H54 (cell line): ENCODE measurements at places on chromosomes 11 and 22.

DNA sequence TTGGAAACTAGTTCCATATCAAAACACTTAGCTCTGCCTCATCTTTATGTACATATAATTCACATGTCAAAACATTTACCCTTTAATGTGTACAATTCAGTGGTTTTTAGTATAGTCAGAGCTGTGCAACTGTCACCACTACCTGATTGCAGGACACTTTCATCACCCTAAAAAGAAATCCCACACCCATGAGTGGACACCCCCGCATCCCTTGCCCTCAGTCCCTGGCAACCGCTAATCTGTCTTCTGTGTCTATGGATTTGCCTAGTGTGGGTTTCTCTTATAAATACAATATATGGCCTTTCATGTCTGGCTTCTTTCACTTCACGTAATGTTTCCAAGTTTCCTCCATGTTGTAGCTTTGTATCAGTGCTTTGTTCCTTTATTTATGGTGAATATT, 8.6 kb upstream of the EMID1 start:
- DNase-seq: no peak

- DNase-seq: no peak
Measured at GRCh38 chr22:49525360-49525759, 302.3 kb downstream of the BRD1 start.

GRCh38 chr11:74147199-74147929, 23.4 kb downstream of the C2CD3 start:
- no peak for DNase-seq

GRCh38 chr11:89487016-89487415, 4.2 kb downstream of the NOX4 start:
- no peak for DNase-seq

DNA sequence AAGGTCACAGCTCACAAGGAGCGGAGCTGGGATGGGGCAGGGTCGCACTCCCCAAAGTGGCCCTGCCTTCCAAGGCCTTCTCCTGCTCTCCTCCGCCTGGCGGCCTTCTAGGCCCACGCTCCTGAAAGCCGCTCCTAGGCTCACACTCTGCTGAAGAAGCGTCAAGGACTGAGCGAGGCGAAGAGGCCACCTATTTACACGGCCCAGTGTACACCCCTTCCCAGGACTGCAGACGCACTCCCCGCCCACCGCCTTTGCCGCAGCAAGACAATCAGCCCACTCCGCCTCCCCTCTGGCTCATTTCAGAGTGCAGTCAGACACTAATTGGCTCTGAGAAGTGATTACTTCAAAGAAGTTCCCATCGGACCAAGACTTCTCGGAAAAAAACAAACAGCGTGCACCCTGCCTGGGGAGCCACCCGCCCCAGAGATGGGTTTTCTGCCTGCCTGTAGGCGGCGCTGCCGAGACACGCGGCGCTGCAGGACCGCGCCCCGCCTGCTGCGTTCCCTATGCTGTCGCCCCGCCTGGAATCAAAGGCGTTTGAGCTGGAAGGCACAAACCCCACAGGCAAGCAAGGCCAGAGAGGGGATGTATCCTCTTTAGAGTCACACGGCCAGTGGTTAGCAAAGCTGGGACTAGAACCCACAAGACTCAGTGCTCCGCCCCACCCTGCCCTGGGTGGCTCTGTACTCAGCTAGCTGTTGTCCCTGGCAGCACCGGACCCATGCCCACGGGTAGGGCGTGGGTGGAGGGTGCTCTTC, 414.8 kb downstream of the BUD13 start:
- no peak for DNase-seq

- DNase-seq: no peak
Measured at GRCh38 chr22:17085277-17086181, 729 bp downstream of the IL17RA start.

DNA sequence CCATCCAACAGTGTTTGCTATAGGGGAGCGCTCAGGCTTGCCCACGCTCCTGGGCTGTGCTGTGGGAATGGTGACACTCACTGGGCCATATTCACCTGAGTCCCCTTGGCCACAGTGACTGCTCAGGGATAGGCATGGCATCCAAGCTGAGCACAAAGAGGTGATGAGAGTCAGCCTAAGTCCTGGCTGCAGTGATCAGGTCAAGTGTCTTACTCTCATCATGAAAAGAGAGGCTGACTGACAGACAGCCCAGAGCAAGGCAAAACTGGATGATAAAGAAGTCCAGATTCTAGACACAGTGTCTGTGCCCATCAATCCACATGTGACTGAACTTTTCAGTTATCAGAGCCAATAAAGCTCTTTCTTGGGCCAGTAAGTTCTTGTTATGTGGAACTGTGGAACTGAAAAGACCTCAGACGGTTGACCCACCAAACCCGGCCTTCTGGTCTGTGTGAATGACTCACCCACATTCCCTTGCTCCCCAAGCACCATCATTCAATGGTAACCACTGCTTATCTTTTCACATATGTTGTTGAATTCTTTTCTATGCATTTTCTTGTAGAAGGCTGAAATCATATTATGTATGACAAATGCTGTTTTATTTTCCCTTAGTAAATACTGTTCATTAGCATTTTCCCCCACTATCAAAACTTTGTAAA, 43.2 kb upstream of the YPEL1 start:
- peak; percentile 20 for DNase-seq

DNA sequence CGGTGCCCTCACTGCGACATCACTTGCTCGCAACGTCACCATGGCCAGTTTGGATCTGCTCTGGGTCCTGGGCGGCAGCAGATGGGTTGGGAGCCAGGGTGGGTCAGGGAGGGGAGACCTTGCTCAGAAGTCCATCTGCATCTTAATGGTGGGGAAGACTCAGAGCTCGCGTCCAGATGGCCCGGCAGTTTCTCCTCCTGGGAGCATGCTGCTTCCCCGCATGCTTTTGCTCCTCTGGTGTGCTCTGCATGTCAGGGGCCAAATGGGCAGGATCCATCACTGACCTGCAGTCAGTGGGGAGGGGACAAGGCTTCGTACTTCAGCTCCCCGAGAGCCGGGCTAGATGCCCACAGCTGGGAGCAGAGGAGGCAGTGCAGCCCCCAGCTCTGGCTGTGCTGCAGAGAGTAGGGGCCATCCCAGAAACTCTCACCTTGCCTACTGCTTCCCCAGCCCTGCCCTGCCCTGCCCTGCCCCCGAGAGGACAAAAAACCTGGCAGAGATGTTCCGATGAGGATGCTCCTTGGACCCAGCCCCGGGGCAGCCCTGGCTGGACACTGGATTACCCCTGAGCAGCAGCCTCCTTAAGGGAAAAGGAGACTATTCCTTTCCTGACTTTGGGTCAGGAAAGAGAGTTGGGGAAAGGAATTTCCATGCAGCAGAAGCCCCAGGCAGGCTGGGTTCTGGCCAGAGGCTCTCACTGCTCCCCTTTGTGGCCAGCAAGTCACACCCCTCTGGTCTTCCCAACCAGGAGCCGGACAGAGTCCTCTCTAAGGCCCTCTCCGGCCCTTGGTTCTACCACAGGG, 149.9 kb downstream of the PKNOX2 start:
- no peak for DNase-seq

GRCh38 chr11:32429477-32429876, 5.9 kb downstream of the WT1 start:
- no peak for DNase-seq

DNA sequence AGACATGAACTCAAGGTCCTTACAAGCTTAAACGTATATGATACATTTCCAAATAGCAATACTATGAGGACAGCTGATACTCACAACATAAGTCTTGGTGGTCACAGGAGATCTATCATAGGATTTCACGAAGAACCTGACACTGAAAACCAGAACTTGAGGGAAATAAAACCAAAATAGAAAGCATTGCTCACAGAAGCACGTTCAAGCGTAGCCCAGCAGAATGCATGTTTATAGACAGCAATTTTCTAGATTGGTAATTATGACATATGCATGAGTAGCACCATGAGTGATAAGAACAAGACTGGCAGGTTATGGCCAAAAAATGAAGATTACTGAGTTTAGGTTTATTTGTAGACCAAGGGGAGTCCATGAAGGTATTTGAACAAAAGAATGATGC, 243.5 kb downstream of the ETS1 start:
- DNase-seq: no peak

- DNase-seq: no peak
Measured at GRCh38 chr22:45638197-45638596, 33.4 kb upstream of the ATXN10 start.

DNA sequence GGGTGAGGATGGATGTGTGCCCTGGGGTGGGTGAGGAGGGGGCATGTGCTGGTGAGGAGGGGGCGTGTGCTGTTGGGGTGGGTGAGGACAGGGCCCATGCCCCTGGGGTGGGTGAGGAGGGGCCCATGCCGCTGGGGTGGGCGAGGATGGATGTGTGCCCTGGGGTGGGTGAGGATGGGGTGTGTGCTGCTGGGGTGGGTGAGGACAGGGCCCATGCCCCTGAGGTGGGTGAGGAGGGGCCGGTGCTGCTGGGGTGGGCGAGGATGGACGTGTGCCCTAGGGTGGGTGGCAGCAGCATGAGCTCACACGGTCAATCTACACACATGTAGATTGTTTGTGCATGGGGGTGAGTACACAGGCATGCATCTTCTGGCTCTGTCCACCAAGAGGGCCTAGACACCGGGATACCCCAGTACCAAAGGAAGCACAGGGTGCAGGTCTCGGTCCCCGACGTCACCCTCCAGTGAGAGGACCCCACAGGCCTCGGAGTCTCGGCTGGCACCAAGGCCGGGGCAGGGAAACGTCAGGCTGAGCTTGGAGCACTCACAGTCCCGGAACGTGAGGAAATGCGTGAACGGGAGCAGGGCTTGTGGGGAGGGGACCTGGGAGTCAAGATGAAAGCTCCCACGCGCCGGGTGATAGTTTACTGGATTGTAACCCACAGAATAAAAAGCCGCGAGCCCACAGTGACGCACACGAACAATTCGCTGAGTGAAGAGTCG, 37.4 kb upstream of the TOLLIP start:
- no peak for DNase-seq

- no peak for DNase-seq
Measured at GRCh38 chr11:123052901-123053721, 8.8 kb downstream of the HSPA8 start.

- DNase-seq: no peak
Measured at GRCh38 chr11:70247042-70247709, 23.3 kb upstream of the PPFIA1 start.

DNA sequence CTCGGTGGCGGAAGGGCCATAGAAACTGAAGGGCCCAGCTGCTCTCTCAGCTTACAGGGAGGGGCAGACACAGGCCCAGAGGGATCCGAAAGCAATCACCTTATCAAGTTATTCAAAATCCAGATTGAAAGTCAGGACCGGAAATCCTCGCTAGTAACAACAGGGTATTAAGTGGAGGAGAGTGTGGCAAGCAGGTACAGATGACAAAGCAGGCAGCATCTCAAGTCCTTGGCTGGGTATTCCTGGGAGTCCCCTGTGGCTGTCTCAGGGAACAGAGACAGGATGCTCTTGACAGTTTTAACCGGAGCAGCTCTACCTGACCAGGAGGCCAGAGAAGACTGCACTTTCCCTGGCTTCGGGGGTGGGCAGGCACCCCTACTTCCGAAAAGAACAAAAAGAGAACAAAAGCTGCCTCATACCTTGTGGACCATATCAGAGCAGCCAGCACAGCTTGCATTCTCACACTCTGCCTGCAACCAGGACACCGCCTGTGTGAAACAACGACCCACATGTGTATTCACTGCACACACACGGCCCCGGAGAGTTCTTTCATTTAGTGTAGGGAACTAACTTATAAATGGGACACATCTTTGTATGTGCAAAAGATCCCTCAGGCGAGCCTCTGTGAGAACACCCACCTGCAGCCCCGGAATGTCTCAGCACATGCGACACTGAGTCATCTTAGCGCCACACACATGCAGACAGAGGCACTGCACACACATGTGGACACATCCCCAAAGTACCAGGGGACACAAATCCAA, 78.3 kb downstream of the MICAL3 start:
- no peak for DNase-seq

- DNase-seq: no peak
Measured at GRCh38 chr22:47474895-47475294, 712.4 kb downstream of the TBC1D22A start.

GRCh38 chr11:7348432-7349304, 97.0 kb downstream of the SYT9 start:
- DNase-seq: no peak

- DNase-seq: no peak
Measured at GRCh38 chr22:30572840-30573593, 1.4 kb downstream of the GAL3ST1 start.

DNA sequence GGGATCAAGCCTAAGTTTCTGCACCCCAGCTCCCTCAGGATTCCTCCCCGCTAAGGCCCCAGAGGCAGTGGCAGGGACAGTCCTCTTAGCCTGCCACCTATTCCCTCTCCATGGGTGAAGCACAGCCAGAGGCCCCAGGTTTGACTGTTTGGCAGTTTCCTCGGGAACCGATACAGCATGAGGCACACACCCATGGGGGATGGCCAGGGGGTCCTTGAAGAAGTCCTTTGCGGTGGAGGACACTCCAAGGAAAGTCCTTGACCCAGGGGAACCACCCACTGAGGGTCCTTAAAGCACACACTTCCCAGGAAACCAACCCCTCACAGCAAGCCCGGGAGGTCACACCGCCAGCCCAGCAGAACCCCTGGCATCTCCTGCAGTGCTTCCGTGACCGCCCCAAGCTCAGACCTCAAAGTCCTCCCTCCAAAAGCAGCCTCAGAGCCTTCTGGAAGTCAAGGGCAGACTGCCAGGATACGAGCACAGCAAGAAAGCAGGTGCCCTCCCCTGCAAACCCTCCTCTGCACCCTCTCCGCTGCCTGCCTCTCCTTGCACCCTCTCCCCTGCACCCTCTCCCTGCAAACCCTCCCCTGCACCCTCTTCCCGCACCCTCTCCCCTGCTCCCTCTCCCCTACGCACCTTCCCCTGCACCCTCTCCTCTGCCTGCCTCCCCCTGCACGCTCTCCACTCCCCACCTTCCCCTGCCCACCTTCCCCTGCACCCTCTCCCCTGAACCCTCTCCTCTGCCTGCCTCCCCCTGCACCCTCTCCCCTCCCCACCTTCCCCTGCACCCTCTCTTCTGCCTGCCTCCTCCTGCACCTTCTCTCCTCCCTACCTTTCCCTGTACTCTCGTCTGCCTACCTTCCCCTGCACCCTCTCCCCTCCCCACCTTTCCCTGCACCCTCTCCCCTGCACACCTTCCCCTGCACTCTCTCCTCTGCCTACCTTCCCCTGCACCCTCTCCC, 1.4 kb downstream of the SIGIRR start:
- DNase-seq: no peak

- DNase-seq: no peak
Measured at GRCh38 chr22:23236440-23237184, 56.3 kb downstream of the BCR start.

DNA sequence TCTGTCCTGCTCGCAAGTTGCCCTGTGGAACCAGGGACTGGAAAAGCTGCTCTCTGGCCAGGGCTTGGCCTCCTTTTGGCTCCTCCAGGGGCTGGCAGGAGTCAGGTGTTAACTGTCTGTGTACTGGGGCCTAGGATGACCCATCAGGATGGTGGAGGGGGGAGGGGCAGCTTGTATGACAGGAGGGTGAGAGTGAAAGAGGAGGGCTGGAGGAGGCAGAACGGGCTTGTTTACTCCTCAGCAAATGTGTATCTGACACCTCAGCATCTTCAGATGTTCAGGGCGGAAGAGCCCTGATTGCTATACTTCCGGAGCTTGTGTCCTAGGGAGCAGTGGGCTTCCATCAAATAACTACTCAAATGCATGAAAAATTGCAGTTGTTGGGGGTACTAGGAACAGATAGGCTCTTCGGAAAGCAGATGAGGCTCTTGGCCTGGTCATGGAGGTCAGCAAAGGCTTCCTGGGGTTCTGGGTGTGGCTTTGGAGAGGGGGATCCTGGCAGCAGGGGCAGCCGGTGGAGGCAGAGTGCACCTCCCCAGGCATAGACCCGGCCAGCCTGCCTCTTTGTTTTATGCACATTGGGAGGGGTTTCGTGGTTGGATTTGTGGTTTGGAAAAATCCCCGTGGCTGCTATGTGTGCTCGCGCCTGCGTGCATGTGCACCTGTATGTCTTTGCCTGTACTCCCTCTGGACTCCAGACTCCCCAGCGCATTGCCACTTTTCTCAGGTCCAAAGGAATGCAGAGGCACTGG, 31.2 kb downstream of the CD82 start:
- DNase-seq: no peak
